ENCODE measurements at places on chromosomes 12 and 14. TPM values are rescaled to one million over a fixed set of nuclear protein-coding genes. Genes with fewer than 3 reads are reported as not detected.

DNA sequence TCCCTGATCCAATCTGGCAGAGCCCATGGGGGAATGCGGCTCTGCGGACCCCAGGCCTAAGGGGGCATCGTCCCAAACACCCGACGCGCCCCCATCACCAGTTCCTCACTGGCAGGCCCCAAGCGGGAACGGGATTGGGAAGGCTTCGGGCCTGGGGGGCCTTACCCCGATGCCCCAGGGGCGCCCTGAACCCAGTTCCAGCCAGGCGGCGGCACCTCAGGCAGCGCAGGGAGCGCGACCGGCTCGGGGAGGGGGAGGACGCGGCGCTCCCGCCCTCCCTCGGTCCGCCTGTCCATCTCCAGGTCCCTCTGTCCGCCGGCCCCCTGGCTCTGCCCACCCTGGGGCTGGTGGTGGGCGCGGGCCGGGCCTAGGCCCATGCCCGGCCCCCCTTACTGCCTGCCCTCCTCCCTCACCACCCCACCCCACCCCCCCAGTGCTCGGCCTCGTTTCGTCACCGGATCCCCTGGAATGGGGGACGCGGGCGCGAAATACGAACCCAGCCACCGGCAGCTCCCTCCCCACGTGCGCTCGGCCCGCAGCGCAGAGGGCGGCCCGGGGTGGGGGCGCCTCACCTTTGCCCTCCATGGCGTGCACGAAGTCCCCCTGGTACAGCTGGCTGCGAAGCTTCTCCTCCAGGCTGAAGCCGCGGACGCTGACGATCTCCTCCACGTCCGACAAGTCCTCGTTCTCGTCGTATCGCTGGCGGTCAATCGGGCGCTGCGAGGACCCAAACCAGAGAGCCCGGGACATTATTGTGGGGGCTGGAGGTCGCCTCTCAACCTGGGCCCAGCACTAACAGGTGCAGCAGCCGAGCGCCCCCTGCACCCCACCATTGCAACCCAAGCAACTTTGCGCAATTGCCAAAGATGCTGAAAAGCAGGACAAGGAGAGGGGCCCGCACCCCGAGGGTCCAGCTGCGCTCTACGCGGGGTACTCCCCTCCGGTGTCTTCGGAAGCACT is 2.3 kb downstream of the KDM2B start:
- DNase-seq, result peak; percentile 44

DNA sequence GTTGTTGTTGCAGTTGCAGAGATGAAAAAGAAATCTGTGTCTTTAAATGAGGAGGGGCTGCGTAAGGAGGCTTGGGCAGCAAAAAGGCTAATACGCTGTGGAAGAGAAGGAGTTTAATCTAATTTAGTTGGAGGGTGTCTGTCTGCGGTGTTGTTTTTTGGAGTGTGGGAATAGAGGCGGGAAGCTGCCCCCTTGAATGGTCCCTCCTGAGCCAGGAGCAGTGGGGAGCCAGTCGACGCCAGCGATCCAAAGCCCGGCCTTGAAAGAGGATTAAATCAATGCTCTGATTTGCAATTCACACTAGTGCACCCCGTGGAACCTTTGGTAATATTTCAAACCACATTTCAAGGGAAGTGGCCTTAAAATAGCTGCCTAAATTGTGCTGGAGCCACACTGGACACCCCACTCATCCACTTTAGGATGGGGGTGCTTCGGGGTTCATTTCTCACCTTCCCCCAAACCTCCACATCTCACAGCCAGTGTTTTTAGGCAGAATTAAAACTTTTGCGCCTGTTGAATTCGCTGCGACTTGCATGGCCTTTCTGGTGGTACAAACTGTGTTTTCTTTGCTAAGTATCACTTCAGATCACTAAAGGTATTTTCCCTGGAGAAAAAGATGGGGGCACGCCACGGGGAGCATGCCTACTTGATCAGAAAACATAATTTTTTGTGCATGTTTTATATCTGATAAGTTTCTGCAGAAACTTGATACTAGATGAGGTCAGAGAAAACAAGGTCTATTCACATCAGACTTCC is 4.1 kb upstream of the FZD10 start:
- DNase-seq, result no peak

- DNase-seq, result no peak
Measured at GRCh38 chr14:70871863-70872677, 35.2 kb upstream of the PCNX1 start.

DNA sequence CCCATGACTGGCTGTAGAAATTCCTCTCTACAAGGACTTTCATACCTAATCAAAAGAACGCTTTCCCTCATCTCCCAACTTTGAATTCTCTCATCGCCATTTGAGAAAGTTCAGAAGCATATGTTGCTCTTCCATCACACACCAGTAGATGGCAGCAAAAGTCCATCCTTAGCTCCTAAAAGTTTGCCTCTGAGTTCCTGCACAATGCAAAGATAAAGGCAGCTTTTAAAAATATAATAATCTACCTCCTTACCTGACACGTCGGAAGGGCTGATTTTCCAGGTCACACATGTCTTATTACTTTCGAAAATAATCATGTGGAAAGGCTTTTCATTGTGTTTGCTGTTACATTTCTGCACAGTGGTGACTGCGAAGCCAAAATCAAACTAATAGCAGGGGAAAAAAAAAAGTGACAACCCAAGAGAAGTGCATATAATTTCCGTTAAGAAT is 456.7 kb upstream of the SEL1L start:
- DNase-seq, result peak; percentile 41

DNA sequence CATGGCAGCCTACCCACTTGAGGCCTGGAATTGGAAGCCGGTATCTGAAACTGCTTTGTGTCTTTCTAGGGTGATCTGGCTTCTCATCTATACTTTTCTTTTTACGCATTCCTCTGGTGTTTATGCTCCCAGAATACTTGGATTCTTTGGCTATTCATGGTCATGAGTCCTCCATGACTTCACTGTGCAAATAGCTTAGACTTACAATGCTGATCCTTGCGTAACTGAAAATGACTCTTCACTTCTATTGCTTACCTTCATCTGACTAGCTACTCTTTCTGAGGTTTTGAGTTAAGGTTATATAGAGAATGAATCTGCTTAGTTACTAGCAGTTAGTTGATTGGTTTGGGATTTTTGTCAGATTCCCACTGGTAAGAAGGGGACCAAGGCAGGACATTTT is 121.7 kb upstream of the NOVA1 start:
- no peak for DNase-seq

- no peak for DNase-seq
Measured at GRCh38 chr14:54267172-54267571, 129.6 kb upstream of the CDKN3 start.

GRCh38 chr12:45244561-45245343 is 28.9 kb downstream of the ANO6 start:
- no peak for DNase-seq

- no peak for DNase-seq
Measured at GRCh38 chr14:37776791-37777499, 181.5 kb downstream of the TTC6 start.

- DNase-seq, result no peak
Measured at GRCh38 chr14:99806836-99807235, 13.6 kb downstream of the EML1 start.

GRCh38 chr12:89386138-89386537 is 33.8 kb upstream of the DUSP6 start:
- no peak for DNase-seq

DNA sequence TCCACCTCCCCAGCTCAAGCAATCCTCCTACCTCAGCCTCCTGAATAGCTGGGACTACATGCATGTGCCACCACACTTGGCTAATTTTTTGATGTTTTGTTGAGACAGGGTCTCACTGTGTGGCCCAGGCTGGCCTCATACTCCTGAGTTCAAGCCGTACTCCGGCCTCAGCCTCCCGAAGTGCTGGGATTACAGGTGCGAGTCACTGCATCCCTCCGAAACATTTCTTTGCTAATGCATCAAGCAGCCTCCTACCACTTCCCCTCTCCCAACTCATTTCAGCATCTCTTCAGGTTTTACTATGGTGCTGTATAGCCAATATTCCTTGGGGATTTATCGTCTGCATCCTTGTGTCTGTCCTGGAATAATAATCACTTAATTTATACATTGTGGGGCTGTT is 2.3 kb upstream of the SLC22A17 start:
- no peak for DNase-seq

- DNase-seq, result no peak
Measured at GRCh38 chr12:23944067-23944466, 5.4 kb downstream of the SOX5 start.

DNA sequence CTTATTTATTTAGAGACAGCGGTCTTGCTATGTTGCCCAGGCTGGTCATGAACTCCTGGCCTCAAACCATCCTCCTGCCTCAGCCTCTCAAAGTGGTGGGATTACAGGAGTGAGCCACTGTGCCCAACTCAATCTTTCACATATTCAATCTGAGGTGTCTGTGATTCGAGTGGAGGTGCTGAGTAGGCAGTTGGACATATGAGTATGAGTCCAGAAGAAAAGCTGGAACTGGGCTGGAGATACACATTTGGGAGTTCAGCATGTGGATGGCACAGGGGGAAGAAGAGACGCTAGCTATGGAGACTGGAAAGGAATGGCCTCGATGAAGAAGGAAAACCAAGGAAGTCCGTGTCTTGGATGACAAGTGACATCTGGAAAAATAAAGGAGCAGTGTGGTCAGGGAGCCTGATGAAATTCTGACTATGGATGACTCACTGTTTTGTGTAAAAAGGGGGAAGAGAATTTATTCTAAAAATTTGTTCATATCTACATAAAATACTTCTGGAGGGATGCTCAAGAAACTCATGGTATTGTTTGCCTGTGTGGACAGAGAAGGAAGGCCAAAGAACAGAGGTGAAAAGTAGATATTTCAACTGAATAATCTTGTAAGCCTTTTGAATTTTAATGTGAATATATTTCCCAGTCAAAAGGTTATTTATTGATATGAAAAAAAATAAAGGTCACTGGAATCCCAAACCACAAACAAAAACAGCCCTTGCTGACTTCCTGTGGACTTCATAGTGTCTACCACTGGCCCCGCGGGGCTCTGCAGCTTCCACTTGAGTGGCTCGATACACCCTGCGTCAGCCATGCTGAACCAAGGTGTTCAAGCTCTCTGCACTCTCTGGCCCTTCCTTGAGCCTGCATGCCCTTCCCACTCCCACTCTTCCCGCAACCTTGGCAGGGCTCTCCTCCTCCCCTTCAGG is 8.9 kb upstream of the LTA4H start:
- no peak for DNase-seq

- DNase-seq, result no peak
Measured at GRCh38 chr12:50119387-50119786, 7.4 kb downstream of the COX14 start.

Gene BLOC1S1
- 71.2 TPM for total RNA-seq

Gene PTPN21
- 63.0 TPM for total RNA-seq

Gene PCED1B
- total RNA-seq, result 0.27 TPM

Gene SSTR1
- total RNA-seq, result 8.2 TPM

Gene ZFHX2
- 39.1 TPM for total RNA-seq

Gene IL22
- total RNA-seq, result not detected

Gene GLT8D2
- total RNA-seq, result not detected

Gene TEX52
- total RNA-seq, result not detected

Gene C12orf50
- total RNA-seq, result 0.25 TPM

Gene SLIRP
- 126 TPM for total RNA-seq

Measured in glutamatergic neuron (in vitro differentiated cells).